ENCODE measurements at places on chromosomes 13 and 19. TPM values are rescaled to one million over a fixed set of nuclear protein-coding genes. Genes with fewer than 3 reads are reported as not detected.

Gene APBA3
- total RNA-seq: 52.6 TPM

Gene ARHGAP45
- 4.1 TPM for total RNA-seq

Gene ZNF222
- total RNA-seq: 0.29 TPM

Gene HSPBP1
- 29.2 TPM for total RNA-seq

Gene LIG1
- 5.9 TPM for total RNA-seq

Gene MEIOSIN
- not detected for total RNA-seq

Gene NLRP11
- total RNA-seq: not detected

Gene ACER1
- total RNA-seq: not detected

Gene CADM4
- total RNA-seq: 2.1 TPM

Gene ODAD3
- not detected for total RNA-seq

Gene ARHGEF18
- 27.7 TPM for total RNA-seq
